Left renal pelvis (tissue), 4 donors: ENCODE measurements at places on chromosomes 3 and 15.

DNA sequence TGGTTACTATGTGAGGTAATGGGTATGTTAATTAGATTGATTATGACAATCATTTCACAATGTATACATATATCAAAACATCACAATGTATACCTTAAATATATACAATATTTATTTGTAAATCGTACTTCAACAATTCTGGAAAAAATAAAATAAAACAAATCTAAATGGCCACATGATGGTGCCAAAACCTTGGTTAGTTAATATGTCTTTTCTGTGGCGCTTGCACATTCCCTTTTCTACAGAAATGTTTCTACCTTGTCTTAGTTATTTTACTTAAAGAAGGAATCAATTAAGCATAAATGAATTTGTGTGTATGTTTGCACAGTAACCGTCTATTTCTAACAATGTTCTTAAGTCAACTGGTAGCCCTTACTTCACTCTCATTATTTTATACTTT is 53.4 kb downstream of the OXSM start:
- no peak for DNase-seq

GRCh38 chr3:28347374-28348264 is 902 bp upstream of the ZCWPW2 start:
- DNase-seq = no peak

GRCh38 chr15:59313641-59314332 is 58.9 kb downstream of the MYO1E start:
- no peak for DNase-seq

DNA sequence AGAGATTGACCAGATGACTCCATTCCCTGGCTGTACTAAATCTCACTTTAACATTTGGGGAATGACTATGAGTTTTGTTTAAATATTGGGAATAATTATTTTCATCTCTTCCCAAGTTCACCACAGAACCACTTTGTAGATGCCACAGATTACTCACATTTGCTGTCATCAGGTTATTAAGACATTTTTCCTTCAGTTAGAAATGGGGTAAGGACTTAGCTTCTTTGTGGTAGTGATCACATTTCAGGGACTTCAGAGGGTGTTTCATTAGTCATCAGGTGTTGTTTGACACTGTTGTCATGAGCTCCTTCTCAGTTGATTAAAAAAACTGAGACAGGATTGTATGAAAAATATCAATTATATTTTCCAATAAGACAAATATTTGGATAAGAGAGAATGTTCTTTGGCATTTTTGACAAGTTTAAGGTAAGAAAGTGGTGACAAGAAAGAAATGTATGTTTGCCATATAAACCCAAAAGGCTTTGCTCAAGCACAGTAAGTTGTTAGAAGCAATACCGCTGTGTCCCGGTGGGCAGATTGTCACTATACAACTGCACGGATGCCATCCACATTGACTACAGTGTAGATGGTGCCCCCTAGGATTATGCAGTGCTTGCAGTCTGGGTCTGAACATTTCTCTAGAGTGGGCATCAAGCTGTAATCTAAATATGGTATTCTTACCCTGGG is 22.3 kb downstream of the FBXL2 start:
- no peak for DNase-seq

DNA sequence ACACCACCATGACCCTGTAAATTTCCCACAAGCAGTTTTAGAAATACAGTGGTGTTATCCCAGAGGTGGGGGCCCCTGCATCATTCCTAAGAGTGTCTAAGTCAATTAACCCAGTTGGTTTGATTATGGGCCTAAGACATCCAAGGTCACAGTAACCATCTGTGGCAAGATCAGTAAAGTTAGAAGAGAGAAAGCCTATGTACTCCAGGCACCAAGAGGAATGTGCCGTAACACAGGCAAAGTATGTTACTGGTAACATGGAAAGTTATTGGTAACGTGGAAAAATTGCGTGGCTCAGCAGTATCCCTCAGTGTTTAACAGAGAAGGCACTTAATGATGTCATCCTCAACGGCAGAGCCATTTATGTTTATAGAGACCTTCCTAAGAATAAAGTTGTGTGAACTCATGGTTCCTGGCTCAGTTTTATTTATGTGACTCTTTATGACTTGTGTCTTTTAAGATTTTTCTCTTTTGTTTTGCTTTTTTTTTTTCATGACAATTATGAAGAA is 144.1 kb upstream of the RASGRP1 start:
- DNase-seq = no peak

- no peak for DNase-seq
These were observed 180.6 kb downstream of the FOXP1 start for GRCh38 chr3:71402911-71403310.

DNA sequence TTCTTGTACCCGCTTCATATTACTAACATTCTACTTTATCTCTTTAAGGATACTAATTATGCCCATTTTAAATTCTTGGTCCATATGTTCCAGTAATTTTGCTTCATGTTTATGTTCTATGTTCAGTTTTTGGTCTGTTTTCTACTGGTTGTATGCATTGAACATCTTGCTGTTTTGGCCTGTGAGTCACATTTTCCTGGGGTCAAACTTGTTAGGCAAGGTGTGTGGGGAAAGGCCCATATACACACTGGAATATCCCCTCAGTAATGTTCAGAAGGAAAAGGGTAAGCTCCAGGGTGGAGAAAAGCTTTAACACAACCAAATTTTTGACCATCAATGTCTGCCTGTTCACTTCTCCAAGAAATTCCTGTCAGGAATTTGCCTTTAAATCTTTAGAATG is 337.7 kb downstream of the SLC9A9 start:
- DNase-seq = no peak

GRCh38 chr3:150784747-150785125 is 21.8 kb upstream of the SIAH2 start:
- DNase-seq = no peak

DNA sequence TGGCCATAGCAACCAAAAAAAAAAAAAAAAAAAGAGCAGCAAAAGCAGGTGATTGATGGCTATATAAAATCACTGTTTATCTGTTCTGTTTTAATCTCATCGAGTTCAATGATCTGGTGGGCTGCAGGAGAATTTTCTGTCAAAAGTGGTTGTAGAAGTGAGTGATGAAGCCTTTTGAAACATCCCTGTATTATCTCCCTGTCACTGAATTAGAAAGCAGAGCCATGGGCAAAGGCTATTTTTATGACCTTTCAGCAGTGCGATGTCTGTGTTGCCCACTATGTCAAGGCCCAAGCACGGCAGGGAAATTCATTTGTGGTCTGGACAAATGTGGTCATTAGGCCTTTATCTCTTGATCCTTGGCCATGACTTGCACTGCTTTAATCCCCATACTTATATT is 59.9 kb downstream of the OTOL1 start:
- DNase-seq = no peak

- DNase-seq = no peak
These were observed 14.1 kb downstream of the MRPS22 start for GRCh38 chr3:139357899-139358298.

- DNase-seq = no peak
These were observed 6.7 kb downstream of the P2RY12 start for GRCh38 chr3:151377768-151378385.

DNA sequence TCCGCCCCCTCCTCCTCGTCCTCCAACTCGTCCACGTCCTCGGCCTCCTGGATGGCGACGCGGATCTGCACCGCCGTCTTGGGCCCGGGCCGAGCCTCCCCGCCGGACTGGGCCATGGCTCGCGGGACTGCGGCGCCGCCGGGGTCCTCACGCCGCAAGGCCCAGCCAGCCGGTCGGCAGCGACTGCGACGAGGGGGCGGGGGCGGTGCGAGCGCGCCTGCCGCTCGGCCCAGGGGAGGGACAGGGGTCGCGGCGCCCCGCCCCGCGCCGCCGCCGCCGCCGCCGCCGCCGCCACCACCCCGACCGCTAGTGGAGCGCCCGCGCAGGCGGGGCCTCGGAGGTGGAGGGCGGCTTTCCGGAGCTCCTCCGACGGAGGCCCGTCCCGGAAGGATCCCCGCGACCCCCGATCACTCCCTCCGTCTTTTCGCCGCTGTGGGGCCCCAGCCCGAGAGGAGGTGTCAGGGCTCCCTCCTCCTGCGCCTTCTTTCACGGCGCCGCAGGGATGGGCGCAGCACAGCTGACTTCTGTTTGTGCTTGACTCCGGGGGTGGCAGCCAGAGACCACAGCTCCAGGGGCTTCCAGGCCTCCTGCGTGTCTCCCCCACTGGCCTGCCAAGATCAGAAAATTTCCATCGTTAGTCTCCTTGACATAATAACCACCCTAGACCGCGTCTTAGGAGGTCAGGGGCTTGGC is at the start of gene LARP6:
Gene LARP6, minus strand, starts transcription at position 185 of the 693 bp plus-strand sequence. Its CDS starts 69 bp downstream, at position 116.
- DNase-seq = no peak

- no peak for DNase-seq
These were observed 26.0 kb downstream of the MASP1 start for GRCh38 chr3:187265461-187265955.

DNA sequence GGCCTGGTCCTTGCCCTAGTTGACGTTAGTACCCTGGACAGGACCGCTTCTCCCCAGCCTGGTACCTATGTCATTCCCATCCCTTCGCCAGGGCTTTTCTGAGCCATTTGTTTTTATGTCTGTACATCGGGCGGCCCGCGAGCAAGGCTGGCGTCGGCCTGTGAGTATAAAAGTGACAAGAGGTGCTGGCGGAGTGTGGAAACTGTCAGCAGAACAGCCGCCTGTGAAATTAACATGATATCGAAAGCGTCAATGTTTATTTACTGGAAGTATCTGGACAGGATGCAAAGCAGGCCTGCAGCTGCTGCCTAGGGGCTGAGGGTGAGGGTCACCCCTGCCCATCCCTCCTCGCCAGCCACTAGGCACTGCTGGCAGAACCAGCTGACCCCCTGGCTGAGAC is 33.4 kb downstream of the LINGO1 start:
- no peak for DNase-seq

DNA sequence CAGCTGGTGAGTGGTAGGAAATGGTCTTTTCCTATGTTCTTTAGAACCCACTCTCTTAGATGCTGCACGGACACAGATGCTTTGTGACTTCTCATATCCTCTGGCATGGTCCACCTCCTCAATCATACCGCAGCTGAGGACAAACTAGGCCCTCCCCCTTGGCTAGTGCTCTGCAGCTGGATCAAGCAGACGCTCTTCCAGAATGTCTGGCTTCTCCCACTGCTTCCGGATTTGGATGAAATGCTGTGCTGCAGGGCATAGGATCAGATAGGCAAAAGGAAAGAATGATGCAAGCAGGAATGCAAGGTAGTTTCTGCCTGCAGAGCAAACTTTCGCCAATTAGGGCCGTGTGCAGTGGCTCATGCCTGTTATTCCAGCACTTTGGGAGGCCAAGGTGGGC is 75.7 kb upstream of the SLC4A7 start:
- no peak for DNase-seq

DNA sequence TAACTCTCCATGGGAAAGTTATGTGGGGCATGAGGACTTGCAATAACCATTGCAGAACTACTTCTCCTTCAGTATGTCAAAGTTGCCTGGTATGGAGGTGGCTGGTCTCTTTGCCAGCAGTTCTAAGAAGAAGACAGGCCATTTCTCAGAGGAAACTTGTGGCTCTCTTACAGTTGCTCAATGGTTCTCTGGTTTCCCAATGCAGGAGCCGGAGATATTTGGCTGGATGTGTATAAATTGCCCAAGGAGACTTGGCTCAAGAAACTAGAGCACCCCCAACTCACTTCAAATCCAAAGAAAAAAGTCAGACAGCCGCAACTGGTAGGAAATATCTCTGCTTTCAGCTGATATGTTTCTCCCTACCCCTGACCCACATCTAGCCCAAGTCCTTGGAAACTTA is 24.2 kb downstream of the WDR93 start:
- DNase-seq = no peak

- DNase-seq = no peak
These were observed 87.8 kb downstream of the C3orf85 start for GRCh38 chr3:109224333-109224732.

GRCh38 chr3:197137751-197138150 is 108.1 kb upstream of the MELTF start:
- no peak for DNase-seq

DNA sequence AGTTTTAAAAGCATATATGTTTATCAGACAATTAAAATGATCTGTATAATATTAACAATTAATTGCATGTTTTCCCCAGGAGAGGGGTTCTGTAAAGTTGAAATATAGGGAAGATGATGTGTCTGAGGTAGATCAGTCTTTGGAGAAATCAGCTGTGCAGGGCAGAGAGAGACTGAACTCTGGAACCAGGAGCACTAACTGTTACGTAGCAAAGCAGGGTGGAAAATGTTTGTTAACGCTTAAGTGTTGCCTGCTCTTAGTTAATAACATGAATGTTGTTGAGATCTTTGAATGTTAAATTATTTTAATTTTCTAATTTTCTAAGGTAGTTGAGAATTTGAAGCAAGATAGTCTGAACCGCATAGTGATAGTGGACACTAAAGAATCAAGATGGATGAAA is 57.5 kb downstream of the NEO1 start:
- no peak for DNase-seq

GRCh38 chr15:57720867-57721266 is 14.4 kb downstream of the POLR2M start:
- DNase-seq = no peak

- no peak for DNase-seq
These were observed 8.4 kb upstream of the CDC25A start for GRCh38 chr3:48196611-48197010.

- no peak for DNase-seq
These were observed 294.8 kb upstream of the C2CD4B start for GRCh38 chr15:62459875-62460274.

- no peak for DNase-seq
These were observed 103.5 kb downstream of the IMPG2 start for GRCh38 chr3:101216710-101217465.

DNA sequence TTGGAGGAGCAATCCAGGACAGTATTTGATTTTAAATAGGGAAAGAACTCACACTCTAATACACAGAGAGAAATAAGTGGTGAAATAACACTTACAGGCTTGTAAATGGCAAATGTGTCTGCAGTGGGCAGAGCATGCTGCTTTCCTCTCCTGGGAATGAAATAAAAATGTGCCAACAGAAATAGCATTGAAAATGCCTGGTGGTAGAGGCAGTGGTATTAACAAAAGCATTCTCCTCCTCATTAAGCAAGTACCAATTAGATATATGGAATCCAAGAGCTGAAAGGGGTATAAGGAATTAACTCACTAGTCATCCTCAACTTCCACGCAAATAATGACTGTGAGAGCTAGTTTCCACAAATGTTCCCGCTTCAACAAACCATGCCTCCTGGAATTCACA is 364.1 kb upstream of the KCNMB2 start:
- DNase-seq = no peak
